NCI-H1930 (cell line): ENCODE measurements at places on chromosomes 11 and 22.

DNA sequence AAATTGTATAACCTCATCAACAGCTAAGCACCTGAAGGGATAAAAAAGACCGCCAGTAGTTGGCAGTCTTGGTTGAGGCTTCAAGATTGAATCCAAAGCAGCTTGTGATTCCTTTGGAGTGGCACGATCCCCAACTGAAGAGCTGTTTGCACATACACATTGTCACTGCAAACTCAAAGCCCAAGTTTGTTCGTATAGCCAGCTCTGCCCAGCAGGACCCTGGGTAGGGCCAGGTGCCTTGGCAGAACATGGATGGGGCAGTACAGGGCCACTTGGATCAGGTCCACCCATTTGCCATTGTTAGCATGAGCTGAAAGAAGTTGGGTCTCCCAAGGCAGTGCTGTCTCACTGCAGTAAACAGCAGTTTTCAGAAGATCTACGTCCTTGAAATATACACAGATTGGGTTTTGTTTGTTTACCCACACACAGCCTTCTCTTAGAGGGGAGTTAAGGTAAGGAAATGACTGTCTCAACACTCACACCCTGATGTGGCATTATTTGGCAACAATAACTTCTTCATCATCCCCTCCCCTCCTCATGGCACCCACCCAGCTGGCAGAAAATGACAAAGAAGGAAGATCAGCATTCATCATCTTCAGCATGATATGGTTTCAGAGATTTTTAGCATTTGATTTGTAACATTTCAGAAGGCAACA is 132.9 kb downstream of the COMMD9 start:
- DNase-seq, result no peak

GRCh38 chr11:119065369-119065768 is 2.2 kb upstream of the VPS11 start:
- no peak for DNase-seq

DNA sequence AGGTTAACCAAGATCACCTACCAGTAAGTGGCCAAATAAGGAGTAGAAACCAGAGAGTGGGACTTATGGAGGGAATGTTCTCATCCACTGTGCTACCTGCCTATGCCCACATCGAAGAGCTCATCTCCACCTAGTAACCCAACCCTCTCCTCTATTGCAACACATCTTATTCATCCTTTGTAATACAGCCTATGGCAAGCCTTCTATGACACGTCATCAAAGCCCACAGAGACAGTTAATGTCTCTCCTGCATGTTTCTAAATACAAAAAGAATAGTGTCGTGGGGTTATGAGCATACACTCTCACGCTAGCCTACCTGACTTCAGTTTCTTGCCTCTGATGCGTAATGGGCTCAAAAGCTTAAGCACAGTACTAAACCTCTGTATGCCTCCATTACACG is 1158.1 kb upstream of the TENM4 start:
- DNase-seq, result no peak

DNA sequence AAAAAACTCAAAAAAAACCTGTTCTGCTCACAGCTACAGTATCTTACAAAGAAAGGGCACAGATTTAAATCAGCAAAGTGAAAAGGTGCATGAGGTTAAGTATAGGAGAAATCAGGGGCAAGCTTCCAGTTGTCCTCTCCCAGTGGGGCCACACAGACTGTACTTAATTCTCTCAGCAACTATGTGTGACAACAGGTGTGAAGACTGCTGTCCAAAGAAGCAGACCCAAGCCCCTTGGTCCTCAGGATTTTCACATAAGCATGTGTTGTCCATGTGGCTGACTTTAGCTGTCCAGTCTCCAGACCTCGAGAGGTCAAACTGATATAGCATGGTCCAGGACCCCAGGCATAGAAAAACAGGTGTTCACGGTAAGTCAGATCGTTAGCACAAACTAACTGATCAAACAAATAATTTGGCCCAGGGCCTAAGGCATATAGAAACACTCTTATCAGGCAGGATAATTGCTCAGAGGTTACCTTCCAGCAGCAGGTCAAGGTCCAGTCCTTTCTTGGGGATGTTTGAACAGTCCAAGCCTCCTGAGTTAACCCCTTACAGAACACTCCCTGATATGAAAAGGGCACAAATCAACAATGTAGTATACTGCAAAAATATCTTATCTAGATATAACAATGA is 21.1 kb upstream of the CSTF3 start:
- no peak for DNase-seq

GRCh38 chr22:38724926-38725571 is 19.3 kb downstream of the GTPBP1 start:
- no peak for DNase-seq

- no peak for DNase-seq
Observed at GRCh38 chr22:20243176-20243536, 25.0 kb downstream of the RTN4R start.

- DNase-seq, result no peak
Observed at GRCh38 chr11:46642627-46643335, 25.4 kb downstream of the ATG13 start.

GRCh38 chr11:62879235-62879978 is 1.3 kb upstream of the SLC3A2 start:
- DNase-seq, result no peak

- DNase-seq, result no peak
Observed at GRCh38 chr11:11898648-11899047, 56.9 kb downstream of the USP47 start.

GRCh38 chr11:130866831-130867230 is 49.4 kb downstream of the SNX19 start:
- no peak for DNase-seq

- DNase-seq, result no peak
Observed at GRCh38 chr11:121892131-121892681, 223.8 kb downstream of the BLID start.

GRCh38 chr11:33001751-33002542 is 13.7 kb upstream of the DEPDC7 start:
- DNase-seq, result no peak

DNA sequence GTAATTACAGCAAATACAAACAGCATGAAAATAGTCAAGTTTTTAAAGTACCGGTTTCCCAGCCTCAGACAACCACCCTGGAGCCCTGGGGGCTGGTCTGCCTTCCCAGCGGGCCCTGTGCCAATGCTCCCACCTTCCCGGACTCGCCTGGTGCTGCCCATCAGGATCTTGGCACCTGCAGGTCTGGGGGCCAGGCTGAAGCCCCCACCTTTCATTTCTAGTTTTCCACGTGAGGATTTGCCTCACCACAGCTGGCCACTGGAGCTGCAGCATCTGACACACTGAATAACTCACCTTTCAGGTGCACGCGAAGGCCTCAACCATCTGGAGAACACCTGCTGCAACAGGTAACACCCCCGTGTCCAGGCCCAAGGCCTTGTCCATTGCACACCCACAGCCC is 108.7 kb upstream of the THY1 start:
- DNase-seq, result no peak

DNA sequence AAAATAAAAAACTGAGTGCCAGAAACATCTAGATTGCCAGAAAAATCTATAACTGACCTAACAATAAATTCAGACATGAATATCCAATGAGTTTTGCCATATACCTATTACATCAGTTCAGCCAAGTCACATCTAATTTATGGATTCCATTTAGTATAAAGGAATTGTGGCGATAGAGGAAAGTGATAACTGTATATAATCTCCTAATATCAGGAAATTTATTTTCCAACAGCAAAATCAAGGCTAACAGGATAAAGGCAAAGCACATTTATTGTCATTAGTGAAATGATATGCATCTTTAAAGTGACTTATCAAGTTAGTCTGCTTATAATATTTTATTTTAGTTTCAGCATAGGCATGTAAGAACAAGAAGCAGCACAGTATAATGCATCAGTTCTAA is 298.2 kb upstream of the PITPNB start:
- DNase-seq, result no peak

GRCh38 chr11:111960916-111961315 is 23.8 kb downstream of the DIXDC1 start:
- no peak for DNase-seq

- no peak for DNase-seq
Observed at GRCh38 chr22:39236321-39237317, 8.2 kb downstream of the PDGFB start.

GRCh38 chr11:77154381-77155081 is 26.5 kb downstream of the MYO7A start:
- DNase-seq, result no peak

- DNase-seq, result no peak
Observed at GRCh38 chr11:128686745-128687177, 7.1 kb upstream of the FLI1 start.

- no peak for DNase-seq
Observed at GRCh38 chr11:34791780-34792542, 124.2 kb downstream of the APIP start.

DNA sequence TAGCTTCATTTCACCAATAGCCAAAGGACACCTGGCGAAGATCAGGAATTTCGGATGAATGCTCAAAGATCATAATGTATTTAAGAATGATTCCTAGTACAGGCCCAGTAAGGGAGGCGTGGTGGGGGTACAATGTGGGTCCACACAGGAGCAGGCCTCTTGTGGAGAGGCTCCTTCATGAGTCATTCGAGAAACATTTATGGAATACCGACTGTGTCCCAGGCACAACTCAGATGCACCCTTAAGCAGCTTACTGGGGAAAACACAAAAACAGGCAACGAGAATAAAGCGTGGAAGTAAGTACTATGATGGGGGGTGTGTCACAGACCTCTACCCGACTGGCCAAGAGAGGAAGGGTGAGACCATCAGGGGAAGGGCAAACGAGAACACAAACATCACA is 44.5 kb downstream of the SMCO4 start:
- no peak for DNase-seq

DNA sequence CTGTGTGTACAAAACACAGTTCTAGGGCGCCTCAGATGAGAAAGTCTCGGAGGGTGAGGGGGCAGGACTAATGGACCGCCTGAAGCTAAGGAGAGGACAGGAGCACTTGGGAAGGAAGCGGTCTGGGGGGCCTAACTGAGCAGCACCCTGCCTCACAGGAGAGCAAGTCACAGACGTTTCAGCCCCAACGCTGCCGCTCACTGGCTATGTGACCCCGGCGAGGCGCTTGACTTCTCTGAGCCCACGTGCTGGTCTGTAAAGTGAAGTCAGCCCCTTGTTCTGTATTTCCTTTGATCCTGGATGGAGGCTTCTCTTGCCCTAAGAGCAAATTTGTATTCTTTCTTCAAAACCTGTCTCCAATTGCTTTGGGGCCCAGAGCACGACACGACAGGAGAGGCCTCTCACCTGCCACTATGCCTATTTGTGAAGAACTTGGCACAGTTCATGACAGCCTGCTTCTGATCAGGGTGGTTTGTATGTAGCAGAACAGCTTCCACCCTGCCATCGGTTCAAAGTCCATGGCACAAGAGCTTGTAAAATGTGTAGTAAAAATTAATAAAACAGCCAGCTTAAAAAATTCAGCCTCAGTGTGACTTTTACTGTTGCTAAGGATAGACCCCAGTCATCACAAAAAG is 59.1 kb downstream of the WNT11 start:
- no peak for DNase-seq

GRCh38 chr11:128359515-128359914 is 227.8 kb downstream of the ETS1 start:
- no peak for DNase-seq

DNA sequence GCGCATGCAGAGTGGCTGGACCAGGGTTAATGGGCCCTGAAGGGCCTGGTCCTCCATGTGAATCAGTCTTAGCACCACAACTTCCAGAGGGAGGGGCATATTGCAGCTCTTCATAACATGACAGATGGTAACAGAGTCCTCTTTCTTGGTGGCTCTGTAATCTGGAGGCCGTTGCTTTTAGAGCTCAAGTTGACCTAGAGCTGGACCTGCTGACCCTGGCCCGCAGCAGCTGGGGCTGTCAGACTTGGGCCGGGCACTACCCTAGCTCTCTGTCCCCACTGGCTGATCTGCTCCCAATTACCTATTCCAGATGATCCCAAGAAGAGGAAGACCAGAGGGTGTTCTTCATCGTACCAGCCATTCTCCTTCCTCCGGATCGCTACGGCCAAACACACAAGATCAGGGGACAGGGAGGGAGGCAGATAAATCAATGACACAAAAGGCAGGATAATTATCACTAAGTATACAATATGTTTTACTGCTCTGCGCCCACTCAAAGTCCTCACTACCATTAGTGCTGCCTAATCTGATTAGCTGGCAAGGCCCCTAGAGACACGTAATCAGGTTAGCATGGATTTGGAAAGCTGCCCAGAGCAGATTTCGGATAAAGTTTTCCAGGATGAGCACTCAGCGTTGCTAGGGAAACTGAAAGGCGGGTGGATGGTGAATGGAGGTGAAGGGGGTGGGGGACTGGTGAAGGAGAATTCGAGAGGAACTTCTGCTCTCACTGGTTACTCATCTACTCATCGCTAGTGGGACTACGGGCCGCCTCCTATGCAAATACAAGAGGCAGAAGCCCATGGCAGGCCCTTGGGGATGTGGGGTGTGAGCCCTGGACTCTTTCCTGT is 64.5 kb upstream of the PHOX2A start:
- no peak for DNase-seq

DNA sequence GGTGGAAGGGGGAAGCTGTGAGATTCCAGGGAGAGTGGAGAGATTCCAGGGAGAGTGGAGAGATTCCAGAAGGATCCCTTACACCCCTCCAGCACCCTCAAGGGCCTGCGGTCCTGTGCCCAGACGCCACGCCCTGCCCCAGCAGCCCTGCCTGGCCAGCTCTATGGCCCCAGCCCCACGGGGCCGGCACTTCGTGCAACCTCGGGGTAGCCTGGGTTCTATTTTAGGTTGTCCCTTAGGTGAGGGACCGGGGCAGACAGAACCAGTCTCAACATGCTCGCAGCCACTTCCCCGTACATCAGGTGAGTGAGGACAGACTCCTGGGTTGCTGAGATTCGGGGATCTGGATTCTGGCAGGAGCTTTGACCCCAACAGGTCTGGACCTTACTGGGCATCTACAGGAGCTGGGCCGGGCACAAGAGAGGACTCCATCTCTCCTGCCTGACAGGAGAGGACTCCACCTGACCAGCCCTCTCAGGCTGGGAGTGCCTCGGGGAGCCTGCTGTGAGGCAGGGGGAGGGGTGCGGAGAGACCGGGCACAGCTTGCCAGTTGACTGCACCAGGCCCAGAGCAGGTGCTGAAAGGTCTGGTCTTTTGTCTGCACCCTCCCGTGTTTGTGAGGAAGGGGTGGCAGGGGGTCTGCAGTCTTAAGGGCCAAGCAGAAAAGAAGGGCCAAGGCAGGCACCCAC is 8.5 kb upstream of the ADORA2A start:
- DNase-seq, result no peak

DNA sequence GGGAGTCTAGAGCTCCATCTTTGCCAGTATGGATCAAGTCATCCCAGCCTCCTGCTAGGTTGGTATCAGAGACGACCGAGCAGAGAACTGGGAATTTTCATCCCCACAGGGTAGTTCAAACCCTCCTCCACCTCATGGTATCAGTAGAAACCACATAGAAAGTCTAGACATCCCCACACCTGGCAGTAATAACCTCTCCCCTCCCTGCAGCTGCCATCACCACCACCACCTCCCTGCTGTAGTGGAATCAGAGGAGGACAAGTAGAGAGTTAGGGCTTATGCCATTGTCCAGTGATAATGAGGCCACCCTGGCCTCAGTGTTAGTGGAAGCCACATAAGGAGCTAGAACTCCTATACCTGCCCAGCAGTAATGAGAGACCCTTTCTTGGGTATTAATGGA is 34.3 kb downstream of the BTG4 start:
- no peak for DNase-seq

GRCh38 chr11:11563200-11563975 is 58.4 kb downstream of the GALNT18 start:
- DNase-seq, result no peak
